ENCODE measurements at places on chromosomes 6 and 20.

GRCh38 chr6:13638626-13639025, 23.5 kb downstream of the NOL7 start:
- no peak for DNase-seq

- DNase-seq: no peak
These were observed 296.7 kb downstream of the EYS start for GRCh38 chr6:65410309-65410708.

GRCh38 chr20:42686057-42686456, 503.6 kb downstream of the PTPRT start:
- no peak for DNase-seq

DNA sequence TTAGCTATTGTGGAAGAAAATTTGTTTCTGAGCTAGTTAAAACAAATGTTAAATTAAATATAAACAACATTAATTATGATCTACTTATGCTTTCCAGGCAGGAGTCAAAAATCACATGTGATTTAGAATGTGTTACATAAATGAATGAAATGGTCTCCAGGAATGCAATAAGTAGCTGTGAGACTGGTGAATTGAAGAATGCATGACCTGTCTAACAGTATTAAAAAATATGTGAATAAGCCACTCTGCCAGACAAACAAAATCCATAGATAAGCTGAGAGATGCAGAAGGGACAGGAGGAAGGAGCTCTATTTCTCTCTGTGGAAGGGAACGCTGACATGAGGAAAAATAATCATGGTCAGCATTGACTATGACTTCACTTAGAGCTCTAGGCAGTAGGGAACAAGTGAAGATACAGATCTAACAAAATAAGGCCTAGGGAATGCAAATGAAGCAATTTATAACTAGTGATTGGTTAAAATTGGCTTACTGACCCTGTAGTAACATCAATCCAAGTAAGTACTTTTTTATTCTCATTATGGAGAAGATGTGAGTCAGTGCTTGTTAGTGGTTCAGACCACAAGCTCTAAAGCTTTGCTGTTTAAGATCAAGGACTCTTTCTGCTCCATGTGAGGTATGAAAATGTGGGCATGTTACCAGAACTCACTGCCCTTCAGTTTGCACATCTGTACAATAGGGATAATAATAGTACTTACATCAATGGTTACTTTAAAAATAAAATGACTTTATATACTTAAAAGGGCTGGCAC, 432.6 kb downstream of the MMUT start:
- no peak for DNase-seq

- DNase-seq: no peak
These were observed 9.5 kb downstream of the CBFA2T2 start for GRCh38 chr20:33499355-33499754.

DNA sequence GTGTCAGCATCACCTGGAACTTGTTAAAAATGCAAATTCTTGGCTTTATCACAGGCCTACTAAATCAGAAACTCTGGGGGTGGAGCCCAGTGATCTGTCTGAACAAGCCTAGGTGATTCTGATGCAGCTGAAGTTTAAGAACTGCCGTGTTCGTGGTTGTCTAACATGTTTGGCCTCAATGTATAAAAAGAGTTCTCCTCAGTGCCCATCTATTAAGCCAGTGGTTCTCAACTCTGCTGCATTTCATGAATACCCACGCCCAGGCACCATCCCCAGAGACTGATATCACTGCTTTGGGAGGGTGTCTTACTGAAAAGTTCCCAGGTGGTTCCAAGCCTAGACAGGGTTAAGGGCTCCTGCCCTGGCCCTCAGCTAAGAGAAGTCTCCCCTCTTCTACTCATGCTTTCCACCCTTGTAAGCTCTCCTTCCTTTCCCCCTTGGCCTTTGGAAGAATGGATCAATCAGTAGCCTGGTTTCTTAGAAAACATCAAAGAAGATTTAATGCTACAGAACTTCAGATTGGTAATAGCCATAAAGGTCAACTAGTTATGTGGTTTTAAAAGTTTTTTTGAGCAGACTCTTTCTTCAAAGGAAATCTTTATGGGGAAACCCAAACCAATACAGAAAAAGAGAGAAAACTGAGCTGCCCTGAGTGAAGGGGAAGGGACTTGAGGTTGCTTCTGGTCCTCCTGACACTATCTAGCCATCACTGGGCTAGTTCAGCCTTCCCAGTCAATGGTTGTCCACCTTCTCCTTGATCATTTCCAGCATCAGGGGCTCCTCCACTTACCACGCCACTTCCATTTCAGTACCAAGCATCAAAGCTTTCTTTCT, 38.9 kb upstream of the TNFAIP3 start:
- DNase-seq: no peak

- DNase-seq: no peak
These were observed 20.5 kb upstream of the ZNF133 start for GRCh38 chr20:18267815-18268214.

- no peak for DNase-seq
These were observed 193.9 kb downstream of the DLL1 start for GRCh38 chr6:170096803-170097504.

- DNase-seq: no peak
These were observed 41.2 kb downstream of the XRN2 start for GRCh38 chr20:21344206-21344900.

DNA sequence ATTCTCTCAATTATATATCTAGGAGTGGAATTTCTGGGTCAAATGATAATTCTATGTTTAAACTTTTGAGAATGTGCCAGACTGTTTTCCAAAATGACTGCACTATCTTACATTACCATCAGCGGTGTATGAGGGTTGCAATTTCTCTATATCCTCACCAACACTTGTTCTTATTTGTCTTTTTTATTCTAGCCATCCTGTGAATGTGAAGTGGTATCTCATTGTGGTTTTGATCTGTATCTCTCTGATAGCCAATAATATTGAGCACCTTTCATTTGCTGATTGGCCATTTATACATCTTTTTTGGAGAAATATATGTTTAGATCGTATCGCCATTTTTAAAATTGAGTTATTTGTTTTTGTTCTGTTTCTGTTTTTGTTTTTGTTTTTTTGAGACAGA, 32.3 kb downstream of the C20orf203 start:
- DNase-seq: no peak

- no peak for DNase-seq
These were observed 251.9 kb downstream of the SOD2 start for GRCh38 chr6:159440911-159441703.

- DNase-seq: no peak
These were observed 113.9 kb upstream of the NAA20 start for GRCh38 chr20:19903168-19903811.

DNA sequence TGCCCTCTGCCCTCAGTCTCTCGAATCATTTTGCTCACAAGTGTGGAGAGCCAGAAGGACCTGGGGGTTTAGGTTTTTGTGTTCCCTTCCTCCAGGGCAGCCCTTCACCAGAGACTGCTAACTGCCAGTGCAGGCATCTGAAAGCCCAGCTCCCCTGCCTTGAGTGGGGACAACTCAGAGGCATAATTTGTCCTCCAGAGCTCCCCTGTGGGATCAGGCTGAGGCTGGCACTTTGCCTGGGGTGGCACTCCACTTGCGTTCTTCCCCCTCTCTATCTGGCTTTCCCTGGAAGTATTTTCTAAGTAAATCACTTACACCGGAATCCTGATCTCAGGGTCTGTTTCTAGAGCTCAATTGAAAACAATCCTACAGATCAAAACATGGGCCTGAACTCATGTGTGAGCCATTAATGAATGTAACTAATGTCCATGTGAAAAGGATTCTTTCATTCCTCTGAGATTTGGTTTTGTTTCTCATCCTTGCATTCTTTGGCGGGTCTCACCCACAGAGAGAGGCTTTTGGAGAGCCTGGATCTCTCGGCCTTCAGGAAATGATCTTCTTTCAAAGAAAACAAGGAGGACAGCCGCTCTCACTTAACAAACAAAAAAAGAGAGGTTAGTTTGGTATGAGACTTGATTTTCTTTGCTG, 125.7 kb upstream of the RIPOR2 start:
- no peak for DNase-seq

GRCh38 chr6:11656491-11656890, 118.9 kb downstream of the TMEM170B start:
- DNase-seq: no peak

GRCh38 chr6:106046116-106046853, 39.9 kb upstream of the PRDM1 start:
- DNase-seq: no peak

DNA sequence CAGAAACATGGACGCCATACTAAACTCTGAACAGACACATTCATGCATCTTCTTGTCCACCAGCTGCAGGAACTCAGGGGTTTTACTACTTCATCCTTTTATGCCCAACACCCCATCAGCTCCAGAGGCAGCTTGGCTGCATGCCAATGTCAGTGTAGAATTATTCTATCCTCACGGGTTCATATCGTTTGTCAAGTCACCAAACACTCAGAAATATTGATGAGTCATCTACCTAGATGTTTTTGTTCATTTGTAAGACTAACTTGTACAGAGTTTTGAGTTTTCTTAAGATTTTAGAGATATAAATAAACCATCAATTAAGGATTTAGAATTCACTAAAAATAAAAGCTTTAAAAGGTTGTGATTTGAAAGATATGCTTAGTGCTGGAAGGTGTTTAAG, 590.7 kb upstream of the FLRT3 start:
- DNase-seq: no peak

GRCh38 chr6:34813028-34813713, 21.3 kb downstream of the BLTP3A start:
- peak; percentile 51 for DNase-seq

DNA sequence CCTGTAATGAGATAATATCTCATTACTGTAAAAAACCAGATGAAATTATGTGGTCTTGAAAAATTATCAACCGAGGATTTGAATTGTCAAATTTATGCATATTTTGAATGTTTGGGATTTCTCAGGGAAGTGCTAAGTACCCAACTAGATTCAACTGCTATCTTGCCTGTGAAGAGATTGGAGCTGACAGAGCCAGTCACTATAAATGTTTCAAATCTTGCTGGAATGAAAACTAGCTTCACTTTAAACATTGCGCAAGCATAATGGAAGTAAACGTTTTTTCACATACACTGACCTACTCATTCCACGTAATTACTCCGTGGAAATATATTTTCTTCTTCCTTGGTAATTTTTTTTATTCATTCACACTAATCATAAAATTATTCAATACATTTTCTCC, 46.7 kb downstream of the TMEM170B start:
- no peak for DNase-seq

DNA sequence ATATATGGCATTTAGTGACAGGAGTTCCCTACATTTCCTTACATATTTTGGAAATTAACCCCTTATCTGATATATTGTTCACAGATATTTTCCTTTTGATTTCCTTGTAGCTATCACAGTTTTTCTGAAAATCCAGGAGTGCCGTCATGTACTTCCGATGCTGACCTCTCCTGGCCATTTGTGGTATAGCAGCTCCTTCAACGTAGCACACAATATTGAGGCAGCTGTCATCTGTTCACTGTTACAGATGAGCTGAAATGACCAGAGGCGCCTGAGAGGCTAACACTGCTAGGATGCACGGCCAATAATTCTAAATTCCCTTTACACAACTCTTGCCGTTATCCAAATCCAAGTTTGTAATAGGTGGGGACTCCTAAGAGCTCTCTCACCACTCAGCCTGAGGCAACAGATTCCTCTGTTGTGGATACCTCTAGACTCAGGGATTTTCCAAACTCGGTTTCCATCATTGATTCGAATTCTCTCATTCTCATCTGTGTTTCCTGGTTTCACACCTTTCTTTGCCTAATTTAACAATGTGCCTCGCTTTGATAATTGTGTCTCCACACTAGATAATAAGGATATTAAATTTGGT, 53.0 kb downstream of the MMUT start:
- DNase-seq: peak; percentile 48

GRCh38 chr6:5422321-5422915, 161.1 kb downstream of the FARS2 start:
- DNase-seq: peak; percentile 24

GRCh38 chr6:33271117-33271467, 584 bp downstream of the VPS52 start:
- DNase-seq: no peak

- DNase-seq: no peak
These were observed 4.6 kb upstream of the DDX27 start for GRCh38 chr20:49214571-49214970.

- no peak for DNase-seq
These were observed 2.7 kb upstream of the MYT1 start for GRCh38 chr20:64161356-64162238.

GRCh38 chr6:99745651-99746050, 139.0 kb downstream of the PRDM13 start:
- DNase-seq: no peak

GRCh38 chr20:34065260-34065659, 46.8 kb downstream of the EIF2S2 start:
- no peak for DNase-seq

- DNase-seq: no peak
These were observed 22.0 kb downstream of the CD164 start for GRCh38 chr6:109360281-109360680.

- no peak for DNase-seq
These were observed 36.8 kb downstream of the PTCHD4 start for GRCh38 chr6:48073976-48074767.
